B cell (primary cell): ENCODE measurements at places on chromosomes 3 and 15. TPM values are rescaled to one million over a fixed set of nuclear protein-coding genes. Genes with fewer than 3 reads are reported as not detected.
A peak's percentile ranks its signal among the peaks of the same experiment; 100 is the strongest.

DNA sequence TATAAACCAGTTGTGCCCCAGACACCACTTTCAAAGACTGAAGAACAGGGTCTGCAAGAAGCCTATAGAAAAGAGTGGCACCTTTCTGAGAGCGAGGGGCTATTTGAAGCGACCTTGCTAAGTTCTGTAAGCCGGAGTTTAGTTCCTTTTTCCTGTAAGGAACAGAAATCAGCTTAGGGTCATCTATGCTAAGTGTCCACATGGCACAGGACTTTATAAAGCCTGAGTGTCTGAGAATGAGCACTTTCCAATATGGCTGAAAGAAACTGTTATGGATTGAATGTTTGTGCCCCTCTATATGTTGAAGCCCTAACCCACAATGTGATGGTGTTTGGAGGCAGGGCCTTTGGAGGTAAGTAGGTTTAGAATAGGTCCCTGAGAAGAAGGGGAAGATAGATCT lies 4.0 kb upstream of the A4GNT start:
- DNase-seq, result no peak

DNA sequence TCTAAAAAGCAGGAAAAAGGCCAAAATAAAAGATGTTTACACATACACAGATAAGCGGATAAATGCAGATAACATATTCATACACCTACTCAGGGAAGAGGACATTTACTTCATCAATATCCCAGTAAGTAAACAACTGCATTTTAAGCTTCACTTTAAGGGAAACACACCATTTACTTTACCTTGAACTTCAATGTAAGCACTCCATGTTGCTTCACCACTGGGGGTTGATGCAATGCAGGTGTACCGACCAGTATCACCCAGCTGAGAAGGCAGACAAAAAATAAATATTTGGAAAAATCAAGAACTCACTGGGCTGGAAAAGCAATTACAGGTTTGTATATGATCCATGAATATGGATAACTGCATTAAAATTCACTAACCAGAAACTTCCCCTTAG lies 1099.5 kb downstream of the ROBO1 start:
- DNase-seq, result no peak

DNA sequence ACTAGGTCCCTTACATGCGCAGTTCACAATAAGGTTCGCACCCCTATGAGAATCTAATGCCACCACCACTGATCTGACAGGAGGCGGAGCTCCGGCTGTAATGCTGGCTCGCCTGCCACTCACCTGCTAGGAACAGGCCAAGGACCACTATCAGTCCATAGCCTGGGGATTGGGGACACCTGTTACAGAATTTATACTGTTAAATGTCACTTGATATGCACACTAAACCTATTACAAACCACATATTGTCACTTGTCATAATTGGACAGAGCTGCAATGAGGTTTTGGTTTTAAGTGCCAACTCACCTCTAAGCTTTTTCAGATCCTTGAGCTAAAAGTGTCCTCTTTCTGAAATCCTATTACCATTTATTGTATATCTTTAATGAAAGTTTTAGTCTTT lies 507.9 kb upstream of the TPRG1 start:
- no peak for DNase-seq

DNA sequence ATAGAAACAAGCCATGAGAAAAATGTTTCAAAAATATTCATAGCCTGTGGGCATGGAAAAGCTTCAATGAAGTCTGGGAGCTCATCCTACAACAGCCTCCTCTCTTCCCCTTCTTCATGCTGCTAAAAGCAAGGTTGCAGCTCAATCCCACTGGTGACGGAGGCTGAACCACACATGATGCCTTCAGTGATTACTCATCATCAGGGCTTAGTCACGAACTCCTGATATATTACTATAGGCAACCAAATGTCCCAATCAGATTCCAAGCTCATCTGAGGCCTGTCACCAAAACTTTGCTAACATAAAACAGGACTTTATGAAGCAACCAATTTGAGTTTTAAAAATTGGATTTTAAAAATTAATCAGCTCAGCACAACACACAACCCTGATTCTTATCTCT lies 24.0 kb upstream of the SLC24A5 start:
- no peak for DNase-seq

DNA sequence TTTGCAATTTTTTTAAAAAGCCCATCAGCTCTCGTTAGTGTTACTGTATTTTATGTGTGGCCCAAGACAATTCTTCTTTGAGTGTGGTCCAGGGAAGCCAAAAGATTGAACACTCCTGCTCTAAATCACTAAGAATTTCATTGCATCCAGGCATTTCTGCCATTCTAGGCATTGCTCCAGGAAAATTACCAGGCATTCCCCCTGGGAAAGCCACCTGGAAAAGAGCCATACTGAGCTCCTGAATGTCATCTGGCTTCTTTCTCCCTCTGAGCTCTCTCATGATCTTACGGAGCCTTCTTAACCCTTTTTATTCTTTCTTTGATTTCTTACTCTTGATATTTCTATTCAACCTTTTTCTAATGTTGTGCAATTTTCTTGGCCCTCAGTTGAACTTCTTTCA lies 202.2 kb downstream of the DOCK3 start:
- DNase-seq, result no peak

DNA sequence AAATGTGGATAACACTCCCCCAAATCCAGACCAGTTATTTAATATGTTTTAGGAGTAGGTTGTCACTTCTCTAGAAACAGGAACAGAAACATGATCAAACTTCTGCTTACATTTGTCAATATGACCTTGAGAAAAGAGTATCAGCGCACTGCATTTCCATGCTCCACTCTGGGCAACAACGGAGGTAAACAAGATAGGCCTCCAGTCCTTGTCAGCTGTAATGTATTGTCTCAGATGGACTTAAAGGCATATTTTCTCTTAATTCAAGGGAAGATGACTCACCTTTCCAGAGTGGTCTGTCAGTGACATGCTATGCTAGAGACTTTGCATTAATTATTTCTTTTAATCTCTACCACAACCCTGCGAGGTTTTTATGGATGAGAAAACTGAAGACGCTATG lies 51.6 kb upstream of the TCF12 start:
- DNase-seq, result no peak

DNA sequence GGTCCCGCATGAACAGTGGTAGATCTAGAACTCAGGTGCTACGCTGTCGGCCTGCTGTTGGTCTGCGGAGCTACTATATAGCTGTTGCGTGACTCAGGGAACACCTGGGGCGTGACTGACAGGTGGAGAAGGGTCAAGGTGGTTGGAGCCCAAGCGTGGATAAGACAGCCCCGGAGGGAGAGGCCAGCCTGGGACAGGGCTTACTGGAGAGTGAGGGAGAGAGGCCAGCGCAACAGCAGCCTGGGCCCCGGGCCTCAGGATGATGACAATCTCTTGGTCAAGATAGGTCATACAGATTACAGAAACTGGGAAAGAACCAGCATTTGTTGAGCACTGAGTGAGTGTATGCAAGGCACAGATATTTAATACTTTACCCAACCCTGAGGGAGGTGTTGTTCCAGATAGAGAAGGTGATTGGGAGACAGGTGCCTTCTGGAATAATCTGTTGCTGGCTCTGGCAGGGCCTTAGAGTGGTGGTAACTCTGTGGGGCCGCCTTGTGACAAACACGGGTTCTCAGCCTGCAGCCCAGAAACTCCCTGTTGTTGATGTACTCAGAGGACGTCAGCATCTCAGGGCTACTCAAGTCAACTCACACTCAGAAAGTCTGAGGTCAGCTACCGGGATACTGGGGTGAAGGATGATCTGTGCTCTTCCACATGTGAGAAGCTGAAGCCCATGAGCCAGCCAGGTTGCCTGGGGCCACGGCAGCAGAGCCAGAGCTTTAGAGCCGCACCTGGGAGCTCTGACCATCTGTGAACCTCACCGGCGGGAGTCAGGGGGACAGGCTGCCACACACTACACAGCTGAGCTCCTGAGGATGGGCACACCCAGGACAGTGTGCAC lies 265.4 kb upstream of the HES1 start:
- DNase-seq, result peak; percentile 24

DNA sequence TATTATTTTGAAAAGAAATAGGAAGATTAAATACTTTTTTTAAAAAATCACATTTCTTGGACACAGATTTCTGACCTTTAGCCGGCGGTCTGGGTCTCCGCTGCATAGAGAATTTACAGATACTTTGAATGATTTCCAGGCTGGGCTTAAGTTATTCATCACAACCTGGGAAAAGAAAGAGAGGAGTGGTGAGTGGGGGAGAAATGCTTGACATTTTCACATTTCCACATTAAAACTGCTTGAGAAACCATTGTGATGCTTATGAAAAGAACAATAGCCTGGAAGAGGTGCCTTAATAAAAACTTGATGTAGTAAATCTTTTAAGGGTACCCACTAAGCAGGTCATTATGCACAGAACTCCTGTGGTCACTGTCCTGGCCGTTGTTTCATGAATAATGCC lies 166.8 kb upstream of the MRPL3 start:
- DNase-seq, result no peak

DNA sequence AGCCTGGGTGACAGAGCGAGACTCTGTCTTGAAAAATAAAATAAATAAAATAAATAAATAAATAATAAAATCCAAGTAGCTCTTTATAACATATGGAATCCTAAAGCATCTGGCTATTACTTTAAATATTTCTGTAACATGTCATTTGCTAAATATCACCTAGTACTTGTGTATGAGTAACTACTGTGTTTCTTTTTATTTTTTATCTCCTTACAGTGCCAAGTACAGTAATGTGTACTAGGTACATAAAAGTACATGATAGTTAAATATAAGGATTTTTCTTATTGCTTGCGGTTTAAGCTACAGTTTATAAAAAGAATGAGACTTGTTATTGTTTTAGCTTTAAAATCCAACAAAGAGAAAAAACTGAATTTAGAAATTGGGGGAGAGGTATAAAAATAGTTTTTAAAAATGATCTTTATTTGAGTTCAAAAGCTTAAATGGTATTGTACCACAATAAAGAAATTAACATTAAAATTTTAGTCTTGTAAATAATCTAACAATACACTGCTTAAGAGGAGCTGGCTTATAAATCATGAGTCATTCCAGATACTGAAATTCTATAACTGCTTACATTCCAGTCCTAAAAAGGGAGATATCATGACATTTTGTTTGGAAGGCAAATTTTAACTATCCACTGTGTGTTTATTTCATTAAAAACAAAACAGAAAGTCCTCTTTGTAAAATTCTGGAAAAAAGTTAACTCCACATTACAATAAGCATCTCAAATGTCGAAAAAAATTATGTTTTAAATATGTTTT lies 73.1 kb downstream of the FGF7 start:
- no peak for DNase-seq

Gene CLDN18
- not detected in 2 replicates for total RNA-seq

GRCh38 chr15:74656935-74657535 lies 38.8 kb downstream of the EDC3 start:
- DNase-seq, result no peak

DNA sequence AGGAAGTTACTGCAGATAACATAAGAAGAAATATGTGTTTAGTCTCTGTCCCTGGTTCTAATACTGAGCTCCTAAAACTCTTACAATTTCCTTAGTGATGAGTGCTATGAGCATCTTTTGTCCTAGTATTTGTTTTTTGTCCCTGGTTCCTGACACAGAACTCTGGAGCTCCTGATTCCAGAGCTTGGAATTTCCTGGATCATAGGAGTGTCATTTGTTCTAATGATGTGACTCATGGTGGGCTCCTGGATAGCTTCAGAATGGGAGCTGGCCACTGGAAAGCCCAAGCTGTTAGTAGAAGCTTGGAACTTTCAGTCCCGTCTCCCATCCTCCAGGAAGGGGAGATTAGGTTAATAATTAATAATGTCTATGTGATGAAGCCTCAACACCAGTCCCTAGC lies 98.2 kb downstream of the CNTN6 start:
- DNase-seq, result no peak

GRCh38 chr3:187342255-187342654 lies 25.9 kb upstream of the RTP4 start:
- no peak for DNase-seq

Gene PLSCR5
- not detected in 2 replicates for total RNA-seq

DNA sequence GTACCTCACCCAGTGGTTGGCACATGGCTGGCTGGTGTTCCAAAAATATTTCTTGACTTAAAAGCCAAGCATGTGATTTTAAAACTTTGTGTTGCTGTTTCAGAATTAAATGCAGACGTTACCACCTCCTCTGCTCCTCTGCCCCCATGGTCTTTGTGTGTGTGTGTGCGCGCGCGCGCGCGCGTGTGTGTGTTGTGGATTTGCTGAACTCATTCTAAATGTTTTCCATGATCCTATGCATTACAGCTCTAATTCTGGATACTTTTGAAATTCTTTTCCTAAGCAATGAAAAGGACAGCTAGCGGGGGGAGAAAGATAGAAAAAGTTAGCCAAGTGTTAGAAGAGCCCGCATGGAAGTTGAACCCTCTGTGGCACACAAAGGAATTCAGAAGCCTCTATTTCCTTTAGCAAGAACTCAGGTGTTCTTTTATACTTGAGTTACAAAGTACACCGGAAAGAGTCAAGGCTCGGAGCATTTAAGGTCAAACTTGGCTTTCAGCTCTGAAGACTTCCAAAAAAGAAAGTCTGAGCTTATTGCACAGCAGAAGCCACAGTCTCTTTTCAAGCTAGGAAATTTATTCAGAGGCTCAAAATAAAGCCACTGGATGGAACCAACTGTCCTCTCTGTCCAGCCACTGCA lies 350.5 kb upstream of the TBL1XR1 start:
- DNase-seq, result no peak

Gene OSBPL10
- total RNA-seq, result 310 and 317 TPM in 2 replicates

DNA sequence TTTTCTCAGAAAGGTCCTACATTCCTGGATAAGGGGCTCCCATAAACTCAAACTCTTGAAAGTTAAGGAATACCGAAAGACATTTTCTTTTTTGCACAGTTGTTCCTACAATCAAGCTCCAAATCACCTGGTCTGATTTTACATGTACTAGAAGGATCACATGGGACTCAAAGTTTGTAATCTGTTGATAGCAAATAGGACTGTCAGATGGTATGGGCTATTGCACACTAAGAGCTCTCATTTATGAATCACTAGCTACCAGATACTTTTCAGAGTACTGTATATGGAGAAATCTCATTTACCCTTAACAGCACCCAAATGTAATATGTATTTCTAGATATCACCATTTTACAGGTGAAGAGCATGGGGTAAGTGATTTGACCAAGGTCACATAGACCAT lies 49.5 kb upstream of the CMSS1 start:
- DNase-seq, result no peak
